ENCODE measurements at places on chromosomes 7 and 10.
A peak's percentile ranks its signal among the peaks of the same experiment; 100 is the strongest.

DNA sequence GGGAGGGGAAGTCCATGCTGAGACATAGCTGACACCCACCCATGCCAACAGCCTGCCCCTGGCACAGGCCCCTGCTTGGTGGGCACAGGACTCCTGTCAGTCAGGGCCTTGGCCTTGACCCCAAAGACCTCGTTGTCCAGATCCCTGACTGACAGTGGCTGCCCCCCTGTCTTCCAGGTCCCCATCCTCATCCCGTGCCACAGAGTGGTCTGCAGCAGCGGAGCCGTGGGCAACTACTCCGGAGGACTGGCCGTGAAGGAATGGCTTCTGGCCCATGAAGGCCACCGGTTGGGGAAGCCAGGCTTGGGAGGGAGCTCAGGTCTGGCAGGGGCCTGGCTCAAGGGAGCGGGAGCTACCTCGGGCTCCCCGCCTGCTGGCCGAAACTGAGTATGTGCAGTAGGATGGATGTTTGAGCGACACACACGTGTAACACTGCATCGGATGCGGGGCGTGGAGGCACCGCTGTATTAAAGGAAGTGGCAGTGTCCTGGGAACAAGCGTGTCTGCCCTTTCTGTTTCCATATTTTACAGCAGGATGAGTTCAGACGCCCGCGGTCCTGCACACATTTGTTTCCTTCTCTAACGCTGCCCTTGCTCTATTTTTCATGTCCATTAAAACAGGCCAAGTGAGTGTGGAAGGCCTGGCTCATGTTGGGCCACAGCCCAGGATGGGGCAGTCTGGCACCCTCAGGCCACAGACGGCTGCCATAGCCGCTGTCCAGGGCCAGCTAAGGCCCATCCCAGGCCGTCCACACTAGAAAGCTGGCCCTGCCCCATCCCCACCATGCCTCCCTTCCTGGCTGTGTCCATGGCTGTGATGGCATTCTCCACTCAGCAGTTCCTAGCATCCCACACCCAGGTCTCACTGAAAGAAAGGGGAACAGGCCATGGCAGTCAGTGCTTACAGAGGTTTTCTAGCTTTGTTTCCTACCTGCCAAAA is 197.2 kb downstream of the EBF3 start:
- no peaks in the 10 kb centered on the region for H3K4me1 ChIP-seq
- no peaks in the 10 kb centered on the region for H3K36me3 ChIP-seq
- H3K4me3 ChIP-seq = no peak overlapping the region
- DNase-seq = no peak
- no peaks in the 10 kb centered on the region for H3K27me3 ChIP-seq

DNA sequence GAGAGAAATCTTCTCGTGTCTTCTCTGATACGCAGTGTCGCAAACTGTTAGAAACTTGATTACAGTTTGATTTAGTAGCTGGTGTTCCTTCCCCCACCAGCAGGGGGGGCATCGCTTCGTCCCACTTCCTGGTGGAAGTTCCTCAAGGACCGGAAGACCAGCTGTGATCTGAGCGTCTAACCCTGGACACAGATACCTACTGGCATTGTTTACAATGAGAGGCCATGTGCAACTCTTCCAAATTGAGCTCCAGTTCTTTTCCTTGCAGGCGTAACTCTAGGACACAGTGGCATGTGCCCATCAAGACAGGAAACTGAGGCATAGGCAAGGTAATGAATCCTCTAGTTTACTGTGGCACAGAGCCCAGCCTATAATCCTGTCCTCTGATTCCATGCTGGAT is 219.0 kb downstream of the CCDC3 start:
- DNase-seq = no peak
- H3K4me3 ChIP-seq = no peak overlapping the region
- no peak overlapping the region for H3K27ac ChIP-seq
- H3K27me3 ChIP-seq = no peaks in the 10 kb centered on the region
- H3K4me1 ChIP-seq = no peaks in the 10 kb centered on the region

DNA sequence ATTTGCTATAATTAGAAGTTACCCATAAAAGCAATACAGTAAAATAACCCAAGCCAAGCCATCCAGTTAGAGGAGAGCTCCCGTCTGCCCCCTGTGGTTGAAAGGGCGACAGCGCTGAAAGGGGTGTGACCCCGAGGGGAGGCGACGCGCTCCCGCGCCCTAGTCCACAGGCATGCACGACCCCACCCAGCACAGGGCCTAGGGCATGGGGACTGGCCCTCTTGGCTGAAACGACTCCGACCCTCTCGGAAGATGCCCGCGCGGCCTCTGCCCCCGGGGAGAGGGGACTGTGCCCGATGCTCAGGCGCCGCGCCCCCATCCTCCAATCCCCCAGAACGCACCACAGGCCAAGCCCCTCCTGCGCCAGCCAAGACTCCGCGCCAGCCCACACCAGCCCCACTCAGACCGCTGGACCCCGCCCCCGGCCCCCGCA is 64.0 kb downstream of the CSGALNACT2 start:
- H3K27me3 ChIP-seq = no peaks in the 10 kb centered on the region
- H3K4me1 ChIP-seq = peaks cover 20% of the 10 kb centered on the region
- no peak for DNase-seq
- H3K36me3 ChIP-seq = peaks cover 41% of the 10 kb centered on the region

DNA sequence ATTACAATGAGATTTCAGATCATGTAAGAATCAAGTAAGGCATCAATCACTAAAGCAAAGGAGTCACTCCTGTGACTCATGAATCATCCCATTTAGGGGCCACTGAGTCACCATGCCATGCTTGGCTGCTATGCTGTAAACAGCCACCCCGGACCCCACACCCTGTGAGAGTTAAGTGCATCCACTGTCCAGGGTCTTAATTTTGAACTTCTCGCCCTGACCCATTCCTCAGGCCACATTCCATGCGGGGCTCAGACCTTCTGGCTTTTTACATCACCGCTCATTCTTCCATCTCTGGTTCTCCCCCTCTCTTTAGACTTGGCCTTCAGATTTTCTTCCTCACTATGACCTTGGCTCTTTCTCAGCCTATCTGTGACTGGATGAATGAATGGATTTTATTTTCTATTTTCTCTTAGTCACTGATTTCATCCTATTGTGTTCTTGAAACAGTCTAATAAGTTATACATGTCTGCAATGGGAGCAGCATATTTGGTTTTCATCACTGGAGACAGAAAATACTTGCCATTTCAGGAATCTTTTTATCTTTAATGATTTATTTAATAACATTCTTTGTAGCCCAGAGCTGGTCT is 239.6 kb downstream of the SKIDA1 start:
- H3K27ac ChIP-seq = no peak overlapping the region
- H3K36me3 ChIP-seq = no peaks in the 10 kb centered on the region
- no peaks in the 10 kb centered on the region for H3K27me3 ChIP-seq
- peaks cover 13% of the 10 kb centered on the region for H3K4me1 ChIP-seq
- no peak overlapping the region for H3K4me3 ChIP-seq

GRCh38 chr10:125828311-125828710 is 5.0 kb downstream of the BCCIP start:
- H3K4me3 ChIP-seq = no peak overlapping the region
- no peaks in the 10 kb centered on the region for H3K27me3 ChIP-seq
- H3K4me1 ChIP-seq = peaks cover 17% of the 10 kb centered on the region
- H3K36me3 ChIP-seq = peaks cover 64% of the 10 kb centered on the region
- DNase-seq = no peak

DNA sequence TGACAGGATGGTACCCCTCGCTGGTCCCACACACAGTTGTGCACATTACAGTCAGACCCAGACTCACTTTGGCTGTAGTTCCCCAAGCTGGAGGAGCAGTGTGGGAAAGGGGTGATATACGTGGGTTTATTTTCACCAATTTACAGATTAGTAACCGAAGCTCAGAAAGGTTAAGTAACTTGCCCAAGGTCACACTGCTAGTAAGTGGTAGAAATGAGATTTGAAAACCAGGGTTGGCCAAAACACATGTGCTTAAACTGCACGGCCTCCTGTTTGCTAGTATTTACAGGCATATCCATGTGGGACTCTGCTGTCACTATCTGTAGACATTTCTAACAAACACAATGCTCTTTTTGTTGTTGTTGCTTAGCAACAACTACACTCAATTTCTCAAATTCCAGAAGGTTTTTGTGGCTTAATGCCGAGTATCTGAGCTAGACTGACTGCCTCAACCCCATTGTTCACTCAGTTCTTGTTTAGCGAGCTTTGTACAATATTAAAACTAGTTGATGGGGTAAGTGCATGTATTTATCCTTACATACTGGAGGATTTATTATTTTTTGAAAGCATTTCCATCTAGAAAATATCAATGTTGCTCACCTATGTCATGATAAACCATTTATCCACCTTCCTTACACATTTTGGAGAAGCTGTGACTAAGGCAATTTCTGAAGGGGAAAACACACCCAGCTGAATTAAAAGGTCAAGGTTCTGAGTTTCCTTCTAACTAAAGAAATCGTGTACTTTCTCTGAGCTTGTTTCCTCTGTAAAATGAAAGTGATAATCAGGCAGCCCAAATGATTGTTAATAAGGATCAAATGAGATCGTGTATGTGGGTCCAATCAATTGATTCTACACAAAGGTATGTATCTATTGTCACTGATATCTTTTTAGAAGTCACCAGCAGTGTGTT is 5.3 kb upstream of the TMEM139 start:
- no peaks in the 10 kb centered on the region for H3K27me3 ChIP-seq
- H3K36me3 ChIP-seq = no peaks in the 10 kb centered on the region
- H3K4me3 ChIP-seq = no peak overlapping the region
- no peak for DNase-seq

DNA sequence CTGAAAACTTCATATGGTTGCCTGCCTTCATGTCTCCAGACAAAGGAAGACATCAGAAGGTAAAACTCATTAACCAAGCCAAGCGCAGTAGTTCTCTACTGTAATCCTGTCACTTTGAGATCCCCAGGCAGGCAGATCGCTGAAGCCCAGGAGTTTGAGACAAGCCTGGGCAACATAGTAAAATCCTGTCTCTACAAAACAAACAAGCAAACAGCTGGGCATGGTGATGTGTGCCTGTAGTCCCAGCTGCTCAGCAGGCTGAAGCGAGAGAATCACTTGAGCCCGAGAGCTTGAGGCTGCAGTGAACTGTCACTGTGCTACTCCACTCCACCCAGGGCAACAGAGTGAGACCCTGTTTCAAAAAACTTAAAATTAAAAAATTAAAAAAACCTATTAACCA is 467.4 kb upstream of the SORCS1 start:
- H3K4me3 ChIP-seq = no peak overlapping the region
- H3K36me3 ChIP-seq = no peaks in the 10 kb centered on the region
- no peaks in the 10 kb centered on the region for H3K27me3 ChIP-seq
- no peak for DNase-seq
- no peak overlapping the region for H3K27ac ChIP-seq

DNA sequence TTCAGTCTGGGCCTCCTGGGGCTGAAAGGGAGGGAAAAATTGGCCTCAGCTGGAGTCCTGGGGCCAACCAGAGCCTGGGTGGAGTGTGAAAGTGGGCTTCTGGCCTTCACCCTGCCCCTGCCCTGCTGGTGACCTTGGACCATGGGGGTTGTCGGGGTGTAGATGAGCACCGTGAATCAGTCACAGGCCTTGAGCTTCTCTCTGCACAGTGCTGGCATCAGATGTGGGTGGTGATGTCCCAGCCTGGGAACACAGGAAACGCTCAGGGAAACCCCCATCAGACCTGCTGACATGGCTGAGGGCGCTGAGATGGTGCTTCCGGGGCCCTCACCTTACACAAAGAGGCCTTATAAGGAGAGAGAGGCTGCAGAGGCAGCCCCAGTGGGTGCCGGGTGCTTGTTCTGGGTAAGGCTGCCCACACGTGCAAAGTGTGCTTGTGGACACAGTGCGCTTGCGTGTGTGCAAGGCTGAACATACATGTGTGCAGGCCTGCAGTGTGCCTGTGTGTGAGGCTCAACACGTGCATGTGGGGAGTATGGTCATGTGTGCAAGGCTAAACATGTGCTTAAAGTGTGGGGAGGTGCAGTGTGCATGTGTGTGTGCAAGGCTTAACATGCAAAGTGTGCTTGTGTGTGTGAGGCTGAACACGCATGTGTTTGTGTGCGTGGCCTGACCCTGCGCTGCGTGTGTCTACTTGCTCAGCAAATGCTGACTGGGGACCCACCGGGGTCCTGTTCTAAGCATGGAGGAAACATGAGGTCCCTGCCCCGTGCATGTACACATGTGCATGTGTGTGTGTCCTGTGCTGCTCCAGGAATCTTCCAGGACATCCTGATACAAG is 6.5 kb downstream of the ARPC1B start:
- H3K36me3 ChIP-seq = peaks cover 31% of the 10 kb centered on the region
- H3K27me3 ChIP-seq = no peaks in the 10 kb centered on the region
- peak overlapping the region; percentile 93 for H3K27ac ChIP-seq
- no peak overlapping the region for H3K4me3 ChIP-seq

DNA sequence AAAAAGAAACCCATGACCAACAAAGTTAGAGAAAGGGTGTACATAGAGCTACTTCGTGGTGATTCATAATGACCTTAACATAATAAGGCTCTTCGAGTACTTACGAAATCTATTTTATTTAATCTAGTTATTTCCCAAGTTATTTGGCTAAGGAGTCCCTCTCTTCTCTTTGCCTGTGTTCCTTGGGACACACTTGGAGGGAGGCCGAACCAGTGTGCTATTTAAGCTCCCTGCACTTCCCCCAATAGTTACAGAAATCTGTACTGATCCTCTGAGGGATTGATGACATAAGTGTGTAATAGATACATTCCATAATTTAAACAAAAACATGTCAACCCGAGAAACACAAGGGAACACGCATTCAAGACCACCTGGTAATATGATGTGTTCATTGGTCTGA is 351.1 kb downstream of the GATA3 start:
- H3K36me3 ChIP-seq = no peaks in the 10 kb centered on the region
- H3K4me3 ChIP-seq = no peak overlapping the region
- H3K27me3 ChIP-seq = no peaks in the 10 kb centered on the region
- no peak for DNase-seq
- H3K4me1 ChIP-seq = no peaks in the 10 kb centered on the region

DNA sequence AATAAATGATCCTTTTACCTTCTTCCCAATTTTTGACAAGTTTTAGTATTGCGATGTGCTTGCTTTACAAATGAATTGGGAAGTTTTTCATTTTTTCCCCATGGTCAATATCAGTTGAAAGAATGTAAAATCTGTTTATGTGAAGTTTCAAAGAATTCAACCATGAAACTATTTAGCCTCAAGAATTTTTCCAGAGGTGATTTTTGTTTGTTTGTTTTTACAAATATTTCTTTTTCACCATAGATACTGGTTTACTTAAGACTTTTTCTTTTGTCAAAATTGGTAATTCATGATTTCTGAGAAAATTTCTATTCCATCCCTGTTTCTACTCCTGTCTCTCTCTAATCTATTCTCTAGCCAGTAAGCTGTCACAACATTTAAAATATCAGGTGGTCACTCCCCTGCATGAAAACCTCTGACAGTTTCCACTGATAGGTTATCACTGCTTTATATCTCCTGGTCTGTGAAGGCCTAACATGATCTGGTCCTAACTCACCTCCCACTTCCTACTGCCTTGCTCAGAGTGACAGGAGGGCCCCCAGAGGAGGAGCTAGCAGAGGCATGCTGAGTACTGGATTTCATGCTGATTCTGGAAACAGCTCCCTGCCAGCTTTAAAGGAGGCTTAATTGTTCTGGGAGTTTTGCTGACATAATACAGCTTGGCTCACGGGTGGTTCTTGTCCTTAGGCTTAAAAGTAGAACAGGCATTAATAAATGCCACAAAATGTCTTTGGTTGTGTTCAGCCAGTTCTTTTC is 7.6 kb upstream of the ARMS2 start:
- H3K4me3 ChIP-seq = no peak overlapping the region
- DNase-seq = no peak
- H3K27ac ChIP-seq = no peak overlapping the region
- H3K4me1 ChIP-seq = peaks cover 5% of the 10 kb centered on the region

GRCh38 chr10:129528376-129528978 is 61.4 kb downstream of the MGMT start:
- H3K27me3 ChIP-seq = no peaks in the 10 kb centered on the region
- peaks cover 23% of the 10 kb centered on the region for H3K4me1 ChIP-seq
- no peak overlapping the region for H3K4me3 ChIP-seq
- no peak for DNase-seq
- H3K36me3 ChIP-seq = no peaks in the 10 kb centered on the region

Data from tibial nerve (tissue), 4 donors.